Uterine smooth muscle cell (primary cell): ENCODE measurements at places on chromosomes 4 and X. TPM values are rescaled to one million over a fixed set of nuclear protein-coding genes. Genes with fewer than 3 reads are reported as not detected.

GPC3 gene
- total RNA-seq, result not detected in 2 replicates

USP27X gene
- 2.7 and 3.4 TPM in 2 replicates for total RNA-seq

PQBP1 gene
- total RNA-seq, result 61.5 and 89.0 TPM in 2 replicates

UGT2B10 gene
- total RNA-seq, result not detected in 2 replicates

POLA1 gene
- 16.1 and 26.6 TPM in 2 replicates for total RNA-seq

NAP1L3 gene
- total RNA-seq, result 7.1 and 7.4 TPM in 2 replicates
